Muscle of arm (tissue), 14 donors: ENCODE measurements at places on chromosomes 3 and 15.

DNA sequence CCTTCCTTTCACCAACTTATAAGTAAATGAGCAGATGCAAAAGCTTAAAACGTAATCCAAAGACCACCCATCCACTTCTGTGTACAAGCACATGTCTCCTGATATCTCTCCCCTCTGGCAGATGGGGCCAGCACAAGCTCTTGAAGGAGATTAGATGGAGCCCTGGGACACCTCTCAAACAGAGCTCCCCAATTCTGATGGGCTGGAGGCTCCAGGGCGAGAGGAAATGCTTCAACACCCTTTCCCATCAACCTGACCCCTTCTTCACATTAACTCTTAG is 73.2 kb downstream of the MB21D2 start:
- no peak for DNase-seq

- DNase-seq = no peak
Measured at GRCh38 chr15:66675446-66675845, 26.6 kb upstream of the SMAD6 start.

- peak; percentile 53 for DNase-seq
Measured at GRCh38 chr15:39511000-39511915, 69.6 kb upstream of the THBS1 start.

DNA sequence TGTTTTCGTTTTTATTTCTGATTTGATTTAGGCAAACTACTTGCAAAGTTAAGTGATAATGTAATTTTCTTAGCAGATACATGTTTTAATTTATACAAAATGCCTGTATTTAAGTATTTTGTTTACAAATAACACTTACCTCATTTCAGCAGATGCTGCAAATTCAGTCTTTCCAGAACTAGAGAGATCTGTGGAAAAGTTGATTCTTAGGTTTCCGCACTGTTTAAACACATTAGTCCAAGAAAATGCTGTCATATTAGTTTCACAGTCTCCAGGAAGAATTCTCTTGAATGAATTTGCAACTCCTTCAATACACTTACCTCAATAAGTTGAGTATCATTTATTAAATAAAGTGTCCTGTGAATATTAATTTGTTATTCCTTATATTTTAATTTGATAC is 383.1 kb downstream of the NAALADL2 start:
- DNase-seq = no peak

- peak; percentile 93 for DNase-seq
Measured at GRCh38 chr3:122383771-122384697, at the start of gene FAM162A. Gene FAM162A, plus strand, starts transcription at chr3:122384182. Its CDS starts 84 bp downstream, at chr3:122384266.

- no peak for DNase-seq
Measured at GRCh38 chr3:170233530-170233929, 11.3 kb downstream of the PRKCI start.

DNA sequence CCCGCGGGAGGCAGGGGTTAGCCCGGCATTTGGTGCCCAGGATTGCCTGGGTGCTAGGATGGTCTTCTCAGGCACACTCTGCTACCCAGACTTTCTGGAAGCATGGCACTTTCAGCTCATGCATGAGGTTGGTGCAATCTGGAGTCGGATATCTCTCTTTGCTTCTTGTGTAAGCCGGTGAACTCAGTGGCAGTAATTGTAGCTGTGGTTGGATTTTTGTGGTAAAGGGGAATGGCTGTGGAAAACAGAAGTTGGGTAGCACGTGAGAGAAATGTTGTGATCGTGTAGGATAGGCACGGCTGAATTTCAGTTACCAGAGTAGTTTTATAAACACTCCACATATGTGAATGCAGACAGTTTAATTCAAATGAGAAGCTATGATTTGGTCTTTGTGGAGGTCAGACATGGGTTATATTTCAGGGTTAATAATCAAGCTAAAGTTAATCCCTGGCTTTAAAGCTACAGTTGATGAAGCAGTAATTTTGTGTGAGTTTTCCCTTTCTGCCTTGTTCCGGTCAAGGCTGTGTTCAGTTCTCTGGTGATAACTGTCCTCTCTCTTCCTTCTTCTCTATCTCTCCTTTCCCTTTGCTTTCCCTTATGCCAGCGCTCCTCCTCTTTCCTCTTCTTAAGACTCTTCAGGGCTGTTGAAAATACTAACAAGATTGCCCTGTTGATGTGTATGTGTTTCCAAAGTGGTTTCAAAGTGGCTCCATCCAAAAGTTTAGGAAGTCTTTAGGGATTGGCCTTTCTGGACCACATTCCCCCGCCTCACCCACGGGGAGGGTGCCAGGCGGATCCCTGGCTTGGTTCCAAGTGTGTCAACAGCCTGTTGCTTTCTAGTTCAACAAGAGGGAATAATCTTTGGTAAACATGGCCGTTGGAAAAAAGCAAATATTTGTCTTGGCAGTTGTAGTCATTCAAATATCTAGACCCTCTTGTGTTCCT is 404.6 kb upstream of the C2CD4B start:
- no peak for DNase-seq

- DNase-seq = no peak
Measured at GRCh38 chr3:64627471-64628321, 60.1 kb downstream of the ADAMTS9 start.

DNA sequence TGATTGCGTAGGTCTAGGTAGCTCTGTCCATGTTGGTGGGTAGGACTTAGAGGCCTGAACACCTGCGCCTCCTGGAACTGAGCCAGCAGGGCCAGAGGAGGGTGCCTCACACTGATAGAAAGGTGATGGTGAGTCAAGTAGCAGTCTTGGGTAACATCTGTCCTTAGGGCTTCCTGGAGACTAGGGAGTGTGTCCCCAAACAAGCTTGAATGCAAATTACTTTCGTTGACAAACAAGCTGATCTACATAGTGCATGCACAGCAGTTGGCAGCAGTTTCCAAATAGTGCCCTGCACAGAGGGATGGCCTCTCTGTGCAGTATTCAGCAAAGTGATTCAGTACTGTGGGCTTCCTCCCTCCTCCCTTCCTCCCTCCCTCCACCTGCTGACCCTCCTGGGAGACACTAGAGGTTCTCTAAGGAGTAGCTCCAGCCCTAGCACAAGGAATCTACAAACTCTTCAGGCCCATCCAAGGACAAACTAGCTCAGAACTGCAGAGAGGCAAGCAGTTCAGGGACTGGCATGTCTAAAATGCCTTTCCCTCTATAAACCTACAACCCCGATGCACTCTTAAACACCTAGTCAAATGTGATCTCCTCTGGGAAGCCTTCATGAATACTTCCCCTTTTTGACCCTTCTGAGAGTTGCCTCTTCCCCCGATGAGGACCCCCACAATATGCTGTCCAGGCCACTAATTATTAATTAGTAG is 61.0 kb downstream of the TLE3 start:
- DNase-seq = no peak

DNA sequence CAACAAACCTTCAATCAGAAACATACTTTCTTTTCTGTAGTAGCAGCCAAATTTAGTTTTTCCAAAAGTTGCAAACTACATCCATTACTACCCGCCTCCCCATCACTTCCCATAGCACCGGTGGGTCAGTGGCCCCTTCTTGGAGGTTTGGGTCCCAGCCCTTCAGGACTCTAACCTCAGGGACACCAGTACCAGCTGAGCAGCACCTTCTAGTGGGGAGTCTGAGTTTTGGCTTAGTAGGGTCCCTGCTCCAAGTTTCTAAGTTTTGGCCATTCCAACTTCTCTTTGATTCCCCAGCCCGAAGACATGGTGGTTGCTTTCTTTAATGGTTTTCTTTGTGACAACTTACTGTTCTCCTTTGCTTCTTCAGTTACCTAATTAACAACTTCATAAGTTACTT is 160.6 kb downstream of the ECT2 start:
- DNase-seq = no peak

DNA sequence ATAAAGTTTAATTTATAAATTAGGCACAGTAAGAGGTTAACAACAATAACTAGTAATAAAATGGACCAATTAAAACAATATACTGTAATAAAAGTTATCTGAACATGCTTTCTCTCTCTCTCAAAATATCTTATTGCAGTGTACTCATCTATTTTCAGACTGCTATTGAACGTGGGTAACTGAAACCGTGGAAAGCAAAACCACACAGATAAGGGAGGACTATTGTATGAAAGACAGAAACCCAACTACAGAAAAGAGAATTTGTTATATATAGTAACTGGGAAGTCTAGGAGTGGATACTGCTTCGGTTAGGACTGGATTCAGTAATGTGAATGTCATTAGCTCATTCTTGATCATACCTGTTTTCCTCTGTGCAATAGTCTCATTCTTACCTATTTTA is 119.3 kb upstream of the DAZL start:
- no peak for DNase-seq

DNA sequence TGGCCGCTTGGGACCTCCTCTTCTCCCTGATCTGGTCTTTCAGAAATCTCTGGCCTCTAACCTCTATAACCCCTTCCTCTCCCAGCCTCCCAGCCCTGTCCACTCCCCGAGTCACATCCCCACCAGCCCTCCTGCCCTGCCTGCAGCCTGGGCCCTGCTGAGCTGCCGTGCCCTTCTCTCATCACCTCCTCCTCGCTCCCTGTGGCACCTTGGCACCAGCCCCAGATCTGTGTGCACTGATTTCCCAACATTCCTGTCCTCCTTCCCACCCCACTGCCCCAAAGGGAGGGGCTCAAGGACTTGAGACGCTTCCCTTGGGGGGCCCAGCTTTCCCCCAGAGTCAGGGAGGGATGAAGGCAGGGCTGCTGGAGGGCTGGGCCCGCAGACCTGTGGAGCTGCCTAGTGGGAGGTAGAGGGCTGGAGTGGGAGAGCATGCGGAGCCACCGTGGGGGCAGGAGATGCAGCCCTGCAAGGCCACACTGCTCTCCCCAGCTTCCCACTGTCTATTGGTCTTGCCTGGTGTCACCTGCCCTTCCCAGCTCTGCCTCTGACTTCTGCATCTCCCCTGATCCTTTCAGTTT is 42.7 kb downstream of the EXOG start:
- DNase-seq = no peak

GRCh38 chr3:5080779-5081550 is 41.1 kb upstream of the ARL8B start:
- no peak for DNase-seq

DNA sequence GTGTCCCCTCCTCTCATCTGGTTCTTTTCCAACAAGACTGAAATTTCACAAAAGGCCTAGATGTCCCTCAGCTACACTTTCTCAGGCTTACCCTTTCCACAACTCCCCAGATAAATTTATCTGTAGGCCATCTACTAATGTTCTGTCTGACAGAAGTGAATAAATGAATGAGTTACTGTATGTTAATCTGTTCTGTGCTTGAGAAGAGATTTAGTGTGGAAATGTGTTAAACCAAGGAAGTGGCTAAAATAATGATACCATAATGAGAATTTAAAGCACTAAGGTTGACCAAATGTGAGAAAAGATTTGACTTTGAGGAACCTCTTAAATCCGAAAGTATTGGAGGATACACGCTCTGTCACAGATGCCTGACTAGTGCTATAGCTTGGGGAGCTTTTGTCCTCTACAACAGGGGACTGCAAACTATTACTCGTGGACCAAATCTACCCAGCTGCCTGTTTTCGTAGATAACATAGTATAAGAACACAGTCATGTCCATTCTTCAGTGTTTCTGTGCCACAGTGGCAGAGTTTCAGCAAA is 74.8 kb upstream of the P2RY1 start:
- no peak for DNase-seq

DNA sequence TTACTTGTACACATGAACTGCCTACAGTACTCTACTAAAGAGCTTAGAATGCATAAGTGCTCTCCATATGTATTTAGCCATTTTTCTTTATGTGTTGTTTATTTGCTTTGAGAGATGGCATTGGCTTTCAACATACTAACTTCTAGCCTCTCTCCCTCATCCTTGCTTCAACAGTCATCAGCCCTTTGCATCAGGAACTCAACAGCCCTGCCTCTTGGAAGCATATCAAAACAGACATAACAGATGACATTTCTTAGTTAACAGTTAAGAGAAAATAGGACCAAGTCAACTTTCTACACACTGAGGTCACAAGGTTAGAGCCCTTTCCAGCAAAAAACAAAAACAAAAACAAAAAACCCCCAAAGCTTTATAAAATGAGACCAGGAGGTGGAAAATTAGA is 145.6 kb downstream of the TCF12 start:
- no peak for DNase-seq

DNA sequence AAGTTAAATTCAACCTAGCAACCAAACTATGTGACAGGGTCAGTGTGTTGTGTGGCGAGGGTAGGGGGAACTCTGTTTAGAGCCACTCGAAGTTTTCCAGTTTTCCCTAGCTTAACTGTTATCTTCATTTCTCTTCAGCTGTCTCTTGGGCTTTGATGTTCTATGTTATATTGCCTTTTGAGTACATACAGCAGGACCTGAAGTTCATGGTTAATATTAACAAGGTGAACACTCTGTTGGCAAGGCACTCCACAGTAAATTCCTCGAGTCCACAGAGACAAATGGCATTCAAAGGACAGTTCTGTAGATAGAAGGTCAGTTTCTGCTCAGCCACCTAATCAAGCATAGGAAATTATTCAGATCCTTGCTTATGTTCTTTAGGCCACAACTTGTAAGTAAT is 147.9 kb upstream of the DPH6 start:
- DNase-seq = no peak

GRCh38 chr15:79881254-79881653 is 15.6 kb downstream of the MTHFS start:
- DNase-seq = no peak

GRCh38 chr3:134646086-134646485 is 4.7 kb downstream of the KY start:
- no peak for DNase-seq

GRCh38 chr3:177035676-177036075 is 161.6 kb downstream of the TBL1XR1 start:
- DNase-seq = no peak

GRCh38 chr3:99895131-99895696 is 77.6 kb downstream of the CMSS1 start:
- no peak for DNase-seq

DNA sequence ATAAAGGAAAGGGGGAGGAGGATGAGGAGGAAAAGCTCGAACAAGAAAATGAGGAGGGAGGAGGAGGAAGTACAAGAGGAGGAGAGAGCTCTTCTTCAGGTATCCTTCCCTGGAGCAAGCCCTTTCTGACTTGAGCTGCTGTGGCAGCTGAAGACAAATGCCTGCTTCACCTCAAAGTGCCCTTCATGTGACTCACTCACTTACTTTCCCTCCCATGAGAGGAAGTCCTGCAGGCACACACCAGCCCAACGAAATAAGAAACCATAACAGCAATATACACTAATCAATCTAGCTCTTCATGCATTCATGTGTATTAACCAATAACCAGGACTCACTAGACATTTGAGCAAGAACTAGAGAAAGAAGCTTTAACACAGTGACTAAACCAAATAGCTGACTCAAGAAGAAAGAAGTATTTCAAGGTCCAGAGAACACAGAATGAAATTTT is 251.9 kb downstream of the IGSF11 start:
- no peak for DNase-seq

- no peak for DNase-seq
Measured at GRCh38 chr3:155242342-155242741, 51.1 kb downstream of the STRIT1 start.

- peak; percentile 50 for DNase-seq
Measured at GRCh38 chr3:194761384-194761783, 75.7 kb downstream of the FAM43A start.

- DNase-seq = no peak
Measured at GRCh38 chr3:194730365-194730764, 44.7 kb downstream of the FAM43A start.
